Non-pigmented ciliary epithelial cell (primary cell): ENCODE measurements at places on chromosomes 5 and 9.

- no peak for DNase-seq
Measured at GRCh38 chr5:172939071-172939470, 20.2 kb upstream of the RPL26L1 start.

GRCh38 chr9:125763394-125763801 lies 16.2 kb downstream of the PBX3 start:
- DNase-seq, result no peak

GRCh38 chr9:136977223-136977622 lies at the start of gene PTGDS:
TSS of gene PTGDS (plus strand) at chr9:136977504. CDS start at chr9:136977579, 75 bp downstream.
- DNase-seq, result no peak

DNA sequence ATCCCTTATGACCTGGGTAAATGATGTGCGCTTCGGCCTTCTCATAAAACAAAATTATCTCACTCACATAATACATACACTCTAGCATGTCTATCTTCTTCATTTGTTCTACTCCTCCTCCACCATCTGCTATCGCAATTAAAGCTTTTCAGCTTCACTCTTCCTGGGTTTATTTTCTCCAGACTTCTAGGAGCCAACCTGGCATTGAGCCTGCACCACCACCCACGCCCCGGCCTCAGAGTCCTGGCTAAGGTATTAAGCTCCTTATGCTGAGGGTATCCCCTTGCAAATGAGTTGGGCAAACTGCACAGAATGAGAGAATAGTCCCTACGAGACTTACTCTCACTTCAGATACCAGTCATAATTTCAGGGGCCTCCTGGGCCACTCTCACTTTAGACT lies 236.1 kb upstream of the CDH12 start:
- DNase-seq, result no peak

GRCh38 chr5:148939676-148940075 lies 113.3 kb downstream of the ADRB2 start:
- DNase-seq, result peak; percentile 11

DNA sequence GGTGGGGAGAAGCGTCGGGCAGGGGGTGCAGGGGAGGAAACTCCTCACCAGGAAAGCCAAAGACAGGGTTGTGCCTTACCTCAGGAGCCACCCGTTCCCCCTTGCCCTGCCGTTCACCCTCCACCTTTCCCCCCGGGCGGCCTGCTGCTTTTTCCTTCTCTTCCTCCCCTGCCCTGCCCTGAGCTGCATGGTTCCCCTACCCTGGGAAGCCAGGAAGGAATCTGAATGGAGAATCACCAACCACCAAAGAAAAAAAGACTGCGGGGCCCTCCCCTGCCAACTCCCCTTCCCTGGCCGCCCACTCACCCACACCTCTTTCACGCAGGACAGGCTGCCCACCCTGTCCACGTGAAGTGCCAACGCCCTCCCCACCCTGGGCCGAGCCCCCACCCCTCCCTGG lies 820 bp upstream of the NFX1 start:
- no peak for DNase-seq

GRCh38 chr5:133267601-133268000 lies 215.8 kb downstream of the HSPA4 start:
- DNase-seq, result no peak

GRCh38 chr5:87150630-87151029 lies 117.1 kb upstream of the RASA1 start:
- no peak for DNase-seq

- DNase-seq, result no peak
Measured at GRCh38 chr5:126358525-126358924, 64.7 kb upstream of the GRAMD2B start.

GRCh38 chr9:135949501-135950134 lies 11.6 kb downstream of the UBAC1 start:
- no peak for DNase-seq

- DNase-seq, result peak; percentile 20
Measured at GRCh38 chr9:103397868-103398600, 402.9 kb downstream of the CYLC2 start.

DNA sequence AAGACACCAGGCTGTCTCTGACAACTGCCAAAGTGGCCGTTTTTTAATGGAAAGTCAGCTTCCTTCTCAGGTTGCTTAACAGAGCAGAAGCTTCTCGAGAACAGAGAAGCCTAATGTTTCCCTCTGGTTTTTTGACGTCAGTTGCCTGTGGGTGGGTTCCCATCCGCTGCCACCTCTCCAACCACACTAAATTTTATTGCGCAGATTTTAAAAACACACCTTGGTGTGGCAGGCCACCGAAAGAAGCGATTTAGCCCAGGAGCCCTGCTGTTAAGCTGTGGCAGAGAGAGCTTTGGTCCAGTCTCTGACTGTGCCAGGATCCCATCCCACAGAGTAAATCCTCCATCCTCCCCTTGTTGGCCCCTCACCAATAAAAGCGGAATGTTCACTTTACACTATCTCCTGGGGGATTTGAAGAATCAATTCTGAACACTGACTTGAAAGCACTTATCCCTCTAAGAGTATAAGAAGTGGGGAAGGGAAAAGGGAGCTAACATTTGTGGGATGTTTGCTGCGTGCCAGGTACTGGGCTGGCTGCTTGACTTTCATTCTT lies 181.6 kb downstream of the AOPEP start:
- no peak for DNase-seq

- DNase-seq, result no peak
Measured at GRCh38 chr5:76953551-76954382, 922 bp downstream of the CRHBP start.

DNA sequence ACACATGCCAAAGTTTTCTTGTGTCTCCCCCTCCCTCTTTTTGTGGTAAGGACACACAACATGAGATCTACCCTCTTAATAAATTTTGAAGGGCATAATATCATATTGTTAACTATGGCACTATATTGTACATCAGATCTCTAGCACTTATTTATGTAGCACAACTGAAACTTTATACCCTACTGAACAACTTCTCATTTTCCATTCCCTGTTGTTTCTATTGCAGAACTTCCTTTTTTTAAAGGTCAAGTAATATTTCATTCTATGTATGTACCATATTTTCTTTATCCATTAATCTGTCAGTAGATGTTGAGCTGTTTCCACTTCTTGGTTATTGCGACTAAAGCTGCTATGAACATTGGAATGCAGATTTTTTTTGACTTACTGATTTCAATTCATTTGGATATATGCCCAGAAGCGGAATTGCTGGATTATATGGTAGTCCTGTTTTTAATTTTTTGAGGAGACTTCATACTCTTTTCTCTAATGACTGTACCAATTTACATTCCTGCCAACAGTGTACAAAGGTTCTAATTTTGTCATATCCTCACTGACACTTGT lies 305.3 kb downstream of the PRR16 start:
- DNase-seq, result no peak

GRCh38 chr5:58069016-58069705 lies 390.7 kb downstream of the PLK2 start:
- no peak for DNase-seq

DNA sequence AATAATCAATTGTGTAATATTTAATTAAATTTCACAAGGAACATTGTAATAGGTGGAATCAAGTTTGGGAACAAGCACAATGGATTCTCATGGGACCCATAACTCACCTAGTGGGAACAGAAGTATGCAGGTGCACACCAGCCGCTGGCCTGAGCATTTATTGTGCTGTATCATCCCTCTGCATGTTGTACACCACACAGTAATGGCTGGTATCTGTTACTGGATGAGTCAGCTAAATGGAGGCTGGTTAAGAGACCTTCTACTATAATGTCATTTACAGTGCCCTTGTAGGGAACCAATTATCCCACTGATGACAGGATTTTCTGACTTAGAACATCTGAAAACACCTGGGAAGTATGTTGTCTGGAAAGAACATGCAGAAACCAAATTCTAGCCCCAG lies 3.2 kb upstream of the MAP3K1 start:
- no peak for DNase-seq

GRCh38 chr9:84139296-84140070 lies 158.9 kb downstream of the RMI1 start:
- no peak for DNase-seq

GRCh38 chr9:112032009-112032408 lies 135.4 kb downstream of the UGCG start:
- DNase-seq, result no peak

- no peak for DNase-seq
Measured at GRCh38 chr9:109191746-109192145, 24.7 kb upstream of the FRRS1L start.

GRCh38 chr5:119390404-119390803 lies 34.6 kb downstream of the TNFAIP8 start:
- DNase-seq, result no peak

DNA sequence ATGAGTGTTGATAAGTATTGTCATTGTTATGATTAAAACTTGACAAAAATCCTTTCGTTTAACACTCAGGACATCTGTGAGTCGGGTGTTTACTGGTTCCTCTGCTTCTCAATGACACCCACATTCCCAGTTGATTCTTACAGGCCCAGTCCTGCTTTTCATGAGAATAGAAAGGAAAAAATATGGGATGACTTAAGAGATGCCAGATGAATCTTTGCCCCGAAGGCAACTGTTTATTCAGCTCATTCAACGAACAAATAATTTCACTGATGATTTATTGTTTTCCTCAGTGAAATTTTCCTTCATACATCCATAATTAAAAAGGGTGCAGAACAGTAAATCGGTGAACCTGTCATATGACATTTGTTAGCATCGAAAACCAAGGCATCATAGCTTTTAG lies 452.4 kb upstream of the WWC1 start:
- no peak for DNase-seq

- no peak for DNase-seq
Measured at GRCh38 chr9:8962084-8962483, 1162.5 kb upstream of the DMAC1 start.

GRCh38 chr9:134775081-134775951 lies 105.3 kb upstream of the FCN2 start:
- DNase-seq, result peak; percentile 56

DNA sequence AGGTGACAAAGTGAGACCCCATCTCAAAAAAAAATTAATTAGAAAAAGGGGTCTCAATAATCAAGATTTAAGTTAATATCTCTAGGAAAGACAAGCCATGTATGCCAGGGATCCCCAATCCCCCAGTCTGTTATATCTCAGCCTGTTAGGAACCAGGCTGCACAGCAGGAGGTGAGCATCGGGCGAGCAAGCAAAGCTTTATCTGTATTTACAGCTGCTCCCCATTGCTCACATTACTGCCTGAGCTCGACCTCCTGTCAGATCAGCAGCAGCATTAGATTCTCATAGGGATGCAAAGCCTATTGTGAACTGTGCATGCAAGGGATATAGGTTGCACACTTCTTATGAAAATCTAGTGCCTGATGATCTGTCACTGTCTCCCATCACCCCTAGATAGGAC lies 116.8 kb downstream of the TARS1 start:
- DNase-seq, result no peak

- DNase-seq, result no peak
Measured at GRCh38 chr5:119426057-119426456, 26.2 kb upstream of the HSD17B4 start.

DNA sequence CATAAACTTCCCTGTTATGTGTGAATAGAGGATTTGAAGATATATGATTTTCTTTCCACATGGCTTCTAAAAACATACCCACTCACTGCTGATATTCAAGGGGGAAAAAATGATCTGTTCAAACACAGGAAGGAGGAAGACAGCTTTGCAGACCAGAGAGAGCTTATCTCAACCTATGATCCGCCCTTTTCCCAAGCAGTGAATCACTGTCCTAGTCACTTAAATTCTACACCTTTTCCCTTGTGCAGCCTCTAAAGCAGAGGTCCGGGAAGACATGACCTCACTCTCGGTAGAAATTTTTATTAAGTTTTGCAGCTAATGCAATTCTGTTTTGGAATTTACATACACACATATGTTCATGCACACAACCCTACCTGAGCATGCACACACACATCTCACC lies 197.2 kb downstream of the DIRAS2 start:
- no peak for DNase-seq

DNA sequence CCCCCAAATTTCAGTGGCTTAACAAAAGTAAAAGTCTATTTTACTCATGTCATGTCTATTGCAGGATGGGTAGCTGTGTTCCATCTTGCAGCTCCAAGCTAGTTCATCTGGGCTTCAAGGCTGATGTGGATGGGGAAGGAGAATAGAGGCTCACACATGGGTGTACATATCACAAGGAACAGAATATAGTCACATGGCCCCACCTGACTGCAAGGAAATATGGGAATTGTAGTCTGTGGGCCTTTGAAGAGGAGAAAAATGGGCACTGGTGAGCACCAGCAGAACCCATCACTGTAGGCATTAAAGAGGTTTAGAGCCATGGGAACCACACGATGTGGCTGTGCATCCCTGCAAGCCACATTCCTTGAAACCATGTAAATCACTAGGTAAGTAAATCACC lies 17.9 kb upstream of the TRIO start:
- DNase-seq, result no peak
